ENCODE measurements at places on chromosomes 6 and 20. TPM values are rescaled to one million over a fixed set of nuclear protein-coding genes. Genes with fewer than 3 reads are reported as not detected.
A peak's percentile ranks its signal among the peaks of the same experiment; 100 is the strongest.

Gene SNAP91
- not detected for total RNA-seq

DNA sequence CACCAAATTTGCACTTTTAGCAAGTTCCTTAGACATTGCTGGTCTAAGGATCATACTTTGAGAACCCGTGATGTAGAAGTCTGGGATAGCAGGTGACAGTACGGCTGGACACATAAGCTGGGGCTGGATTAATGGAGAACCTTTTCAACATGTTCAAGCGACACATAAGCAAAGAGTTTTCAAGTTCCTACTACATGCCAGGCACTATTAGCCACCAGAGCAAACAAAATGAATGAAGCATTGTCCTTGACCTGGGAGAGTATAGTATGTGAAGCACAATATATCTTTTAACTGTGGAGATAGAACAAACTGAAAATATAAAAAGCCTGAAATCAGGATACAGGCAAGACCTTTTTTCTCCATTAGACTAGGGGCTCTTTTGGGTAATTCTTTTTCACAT, 102.9 kb downstream of the ADGRG6 start:
- no peak for DNase-seq

- no peak for DNase-seq
These were observed 149.8 kb upstream of the AKAP12 start for GRCh38 chr6:151089978-151090377.

- no peak for DNase-seq
These were observed 424.5 kb upstream of the FLRT3 start for GRCh38 chr20:14761903-14762302.

Gene ESR1
- 0.50 TPM for total RNA-seq

Gene IBTK
- total RNA-seq = 54.9 TPM

Gene VIP
- not detected for total RNA-seq

GRCh38 chr6:105677671-105678475, 275.0 kb upstream of the PREP start:
- DNase-seq = no peak

DNA sequence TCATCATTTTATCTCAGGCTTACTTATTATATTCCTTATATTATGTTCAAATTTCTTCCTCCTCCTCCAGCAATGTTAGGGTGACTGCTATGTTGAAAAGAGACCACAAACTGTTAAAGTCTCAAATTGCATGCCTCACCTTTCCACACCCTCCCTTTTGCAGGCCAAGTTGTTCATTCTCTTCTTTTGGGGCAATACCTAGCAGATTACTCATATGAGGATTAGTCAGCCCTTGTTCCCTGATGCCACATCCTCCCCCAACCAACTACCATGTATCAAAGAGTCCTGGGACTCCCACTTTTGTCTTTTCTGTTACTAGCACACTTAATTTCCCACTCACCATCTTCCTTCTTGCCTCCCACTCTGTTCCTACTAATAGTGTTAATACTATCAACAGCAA, 434.7 kb downstream of the BCKDHB start:
- peak; percentile 58 for DNase-seq

- no peak for DNase-seq
These were observed 25.3 kb upstream of the KIAA1586 start for GRCh38 chr6:57021086-57021720.

DNA sequence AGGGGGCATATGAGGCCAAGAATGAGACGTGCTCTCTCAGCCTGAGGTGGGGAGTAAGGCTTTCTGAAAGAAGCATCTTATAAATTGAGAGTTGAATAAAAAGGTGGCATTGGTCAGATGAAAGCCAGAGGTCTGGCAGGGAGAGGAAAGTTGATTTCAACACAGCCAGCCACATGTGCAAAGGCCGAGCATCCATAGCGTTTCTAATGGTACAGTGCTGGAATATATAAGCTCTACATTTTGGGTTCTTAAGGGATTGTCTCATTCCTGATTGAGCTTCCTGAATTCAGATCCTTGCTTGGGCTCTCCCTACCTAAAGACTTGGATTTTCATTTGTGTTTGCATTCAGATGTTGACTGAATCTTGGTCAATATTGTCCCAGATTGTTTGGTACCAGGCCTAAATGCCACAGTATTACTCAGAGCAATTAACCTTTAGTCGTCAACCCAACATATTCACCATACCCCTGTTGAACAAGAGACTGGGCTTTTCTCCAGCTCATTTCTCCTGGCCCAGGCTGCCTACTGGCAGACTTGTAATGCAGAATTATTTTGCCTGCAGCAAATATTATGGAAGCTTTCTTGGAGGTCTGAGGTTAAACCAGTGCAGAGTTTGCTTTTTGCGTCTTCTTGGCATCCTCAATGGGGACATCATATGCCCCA, 14.5 kb upstream of the BCAS1 start:
- no peak for DNase-seq

DNA sequence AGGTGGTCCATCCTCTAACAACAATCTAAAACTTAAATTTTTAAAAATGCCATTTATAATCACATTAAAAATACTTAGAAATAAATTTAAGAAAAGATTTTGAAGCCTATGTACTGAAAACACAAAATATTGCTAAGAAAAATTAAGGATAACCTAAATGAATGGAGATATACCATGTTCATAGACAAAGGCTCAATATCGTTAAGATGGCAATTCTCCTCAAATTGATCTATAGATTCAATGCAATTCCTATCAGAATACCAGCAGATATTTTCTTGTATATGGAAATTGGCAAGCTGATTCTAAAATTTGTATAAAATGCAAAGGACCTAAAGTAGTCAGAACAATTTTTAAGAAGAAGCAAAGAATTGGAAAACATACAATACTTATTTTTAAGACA, 19.7 kb upstream of the UST start:
- DNase-seq = no peak

Gene RNF182
- total RNA-seq = 1.6 TPM

Gene CCN6
- total RNA-seq = not detected

GRCh38 chr20:59774204-59774641, 159.2 kb downstream of the SYCP2 start:
- DNase-seq = no peak

DNA sequence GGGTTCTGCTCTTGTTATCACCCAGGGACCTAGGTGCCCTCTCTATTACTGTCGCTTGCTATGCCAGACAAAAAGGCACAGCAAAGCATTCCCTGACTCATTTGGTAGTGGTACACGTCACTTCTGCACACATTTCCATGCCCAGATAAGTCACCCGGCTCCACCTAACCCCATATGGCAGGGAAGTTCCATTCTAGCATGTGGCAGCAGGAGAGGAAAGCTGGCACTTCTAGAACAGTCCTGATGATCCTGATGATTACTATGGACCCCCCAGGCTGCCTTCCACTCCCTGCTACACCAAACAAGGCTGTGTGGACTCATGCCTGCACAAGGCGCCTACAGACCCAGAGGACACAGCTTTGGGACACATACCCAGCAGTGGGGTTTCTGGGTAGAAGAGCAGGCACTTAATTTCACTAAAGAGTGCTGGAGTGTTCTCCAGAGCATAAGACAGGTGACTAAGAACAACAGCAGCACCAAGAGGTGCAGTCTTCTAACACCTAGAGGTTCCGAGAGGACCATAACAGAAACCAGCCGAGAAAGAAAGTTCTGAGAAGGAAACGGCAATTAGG, 53.5 kb upstream of the NELFCD start:
- DNase-seq = no peak

Gene MUC22
- not detected for total RNA-seq

DNA sequence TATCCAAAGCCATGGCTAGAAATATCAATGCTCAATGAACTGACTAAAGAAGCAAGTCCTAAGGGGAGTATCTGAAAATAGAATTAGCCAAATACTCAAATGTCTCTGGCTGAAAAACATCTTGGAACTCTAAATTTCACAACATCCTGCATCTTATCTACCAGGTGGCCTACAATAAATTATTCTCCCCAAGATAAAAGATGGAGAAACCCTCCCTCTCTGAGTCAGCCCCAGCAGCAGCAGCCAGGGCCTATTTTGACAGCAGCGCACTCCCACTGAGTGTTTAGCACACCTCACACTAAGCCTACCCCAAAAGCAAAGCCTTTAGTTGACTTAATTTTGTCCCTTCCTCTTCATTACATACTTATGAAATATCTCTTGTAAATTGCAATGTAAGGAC, 5.9 kb downstream of the CALHM6 start:
- no peak for DNase-seq

Gene PHACTR3
- 10.0 TPM for total RNA-seq

GRCh38 chr20:48776306-48776705, 51.5 kb downstream of the PREX1 start:
- no peak for DNase-seq

GRCh38 chr20:9454791-9455190, 59.6 kb upstream of the LAMP5 start:
- DNase-seq = no peak

GRCh38 chr6:28948782-28949486, 25.1 kb upstream of the TRIM27 start:
- no peak for DNase-seq

DNA sequence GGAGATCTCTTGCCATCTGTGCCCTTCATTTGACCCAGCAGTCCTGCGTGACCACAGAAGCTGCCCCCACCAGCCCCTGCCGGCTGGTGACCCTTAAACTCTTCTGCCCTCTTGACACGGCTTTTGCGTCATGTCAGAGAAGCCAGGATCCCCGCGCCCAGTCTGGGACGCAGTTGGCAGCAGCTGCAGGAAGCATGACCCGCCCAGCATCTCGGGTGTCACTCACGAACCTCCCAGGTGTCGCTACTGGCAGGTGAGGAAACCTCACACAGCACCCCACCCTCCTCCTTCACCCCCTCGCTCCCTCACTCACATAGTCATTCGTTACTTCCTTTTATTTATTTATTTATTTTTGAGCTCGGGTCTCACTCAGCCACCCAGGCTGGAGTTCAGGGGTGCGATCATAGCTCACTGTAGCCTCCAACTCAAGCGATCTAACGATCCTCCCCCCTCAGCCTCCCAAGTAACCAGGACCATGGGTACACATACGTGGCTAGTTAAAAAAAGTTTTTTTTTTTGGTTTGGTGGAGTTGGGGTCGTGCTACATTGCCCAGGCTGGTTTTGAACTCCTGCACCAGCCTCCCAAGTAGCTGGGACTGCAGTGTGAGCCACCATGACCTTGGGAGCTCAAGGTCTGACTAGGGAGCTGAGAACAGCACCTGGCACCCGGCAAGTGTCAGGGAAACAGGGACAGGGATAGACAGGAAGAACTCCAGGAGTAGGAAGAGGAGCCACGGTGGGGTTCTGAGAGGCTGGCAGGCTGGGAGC, 14.1 kb upstream of the SPDEF start:
- DNase-seq = no peak

Gene MCHR2
- not detected for total RNA-seq

GRCh38 chr6:100946021-100946540, 65.0 kb upstream of the ASCC3 start:
- DNase-seq = no peak

GRCh38 chr6:56046576-56046975, 171.2 kb upstream of the BMP5 start:
- DNase-seq = peak; percentile 78

Gene RFX6
- total RNA-seq = not detected

Gene CALHM5
- not detected for total RNA-seq

GRCh38 chr6:167393731-167394130, 68.8 kb downstream of the TTLL2 start:
- DNase-seq = no peak

DNA sequence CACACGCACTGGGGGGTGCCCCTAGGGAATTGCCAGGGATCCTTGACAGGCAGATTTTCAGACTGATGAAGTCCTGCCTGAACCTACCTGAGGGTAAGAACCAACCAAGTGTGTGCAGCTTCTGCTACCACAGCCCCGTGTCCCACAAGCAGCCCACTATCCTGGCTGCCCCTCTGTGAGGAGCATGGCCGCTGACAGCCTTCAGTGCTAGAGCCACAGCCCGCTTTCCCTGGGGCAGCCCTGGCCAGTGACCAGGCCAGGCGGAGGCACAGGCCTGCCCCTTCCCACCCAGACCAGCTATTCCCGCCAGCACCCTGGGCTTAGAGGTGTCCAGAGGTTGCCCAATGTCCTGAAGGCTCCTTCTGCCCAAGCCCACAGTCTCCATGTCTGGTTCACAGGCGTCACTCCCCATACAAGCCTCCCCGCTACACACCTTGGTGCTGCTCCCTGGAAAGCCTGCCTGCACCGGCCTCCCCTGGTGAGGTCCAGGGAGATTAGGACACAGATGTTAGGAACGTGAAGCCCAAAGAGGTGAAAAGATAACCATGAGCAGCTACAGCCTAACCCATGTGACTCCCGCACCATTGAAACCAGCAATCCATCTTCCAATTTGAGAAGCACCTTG, 207.0 kb downstream of the SYNDIG1 start:
- no peak for DNase-seq

GRCh38 chr6:32439602-32440214, at the start of gene HLA-DRA:
Gene HLA-DRA, plus strand, starts transcription at chr6:32439887. Its CDS starts 64 bp downstream, at chr6:32439951.
- peak; percentile 77 for DNase-seq

Gene PLAGL2
- 32.7 TPM for total RNA-seq

DNA sequence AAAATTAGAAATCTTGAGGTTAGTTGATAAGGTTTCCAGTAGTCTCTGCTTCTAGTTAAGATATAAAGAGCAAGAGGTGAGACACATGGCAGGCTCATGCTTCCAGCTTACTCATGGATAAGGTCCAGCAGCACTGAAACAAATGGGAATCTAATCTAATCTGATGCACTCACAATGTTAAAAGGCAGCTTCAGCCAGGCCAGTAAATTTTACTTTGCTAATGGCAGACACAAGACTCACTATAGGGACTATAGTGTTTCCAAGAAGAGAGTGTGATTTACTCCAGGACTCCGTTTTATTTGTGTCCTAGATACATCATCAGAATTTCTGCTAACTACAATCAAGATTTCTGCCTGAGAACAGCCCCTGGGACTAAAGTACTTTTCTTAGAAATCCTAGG, 324.8 kb downstream of the SMOC2 start:
- DNase-seq = no peak

Gene MED20
- total RNA-seq = 29.8 TPM

DNA sequence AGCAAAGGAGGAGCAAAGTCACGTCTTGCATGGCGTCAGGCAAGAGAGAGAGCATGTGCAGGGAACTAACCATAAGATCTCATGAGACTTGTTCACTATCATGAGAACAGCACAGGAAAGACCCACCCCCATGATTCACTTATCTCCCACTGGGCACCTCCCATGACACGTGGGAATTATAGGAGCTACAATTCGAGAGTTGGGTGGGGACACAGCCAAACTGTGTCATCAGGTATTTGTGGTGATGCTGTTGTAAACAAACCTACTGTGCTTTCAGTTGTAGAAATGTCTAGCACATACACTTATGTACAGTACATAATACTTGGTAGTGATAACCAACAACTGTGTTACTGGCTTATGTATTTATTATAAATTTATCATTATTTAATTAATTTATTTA, 128.3 kb downstream of the UTRN start:
- DNase-seq = no peak

DNA sequence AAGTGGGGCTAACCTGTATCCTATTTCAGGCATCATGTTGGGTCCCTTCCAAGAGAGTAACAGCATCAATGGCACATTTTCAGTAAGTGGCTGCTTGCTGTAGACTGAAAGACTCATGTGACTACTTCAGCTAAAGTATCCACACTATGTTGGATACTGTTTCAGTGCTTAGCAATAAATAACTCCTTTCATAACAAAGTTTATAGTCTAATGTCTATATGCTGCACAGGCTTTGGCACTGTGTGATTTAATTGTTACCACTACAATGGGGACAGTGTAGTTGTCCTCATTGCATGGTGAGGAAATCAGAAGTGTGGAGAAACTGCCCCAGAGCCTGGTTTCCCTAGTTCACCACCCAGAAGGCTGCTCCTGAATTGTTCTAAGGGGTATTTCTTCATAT, 318.0 kb upstream of the PTCHD4 start:
- DNase-seq = no peak

GRCh38 chr6:102216232-102216631, 822.7 kb downstream of the GRIK2 start:
- DNase-seq = no peak

Gene RHAG
- not detected for total RNA-seq

- DNase-seq = no peak
These were observed 163.9 kb downstream of the IBTK start for GRCh38 chr6:82083646-82084045.
